Activated CD4-positive, alpha-beta memory T cell treated with anti-CD3 and anti-CD28 coated beads, Interleukin-2, amount 10 ng/mL, durations not matched to agents 7 days and 5 days (primary cell): ENCODE measurements at places on chromosomes 2 and 18.

GRCh38 chr2:159497256-159497655 lies 119.1 kb downstream of the BAZ2B start:
- peaks cover 12% of the 10 kb centered on the region for H3K4me1 ChIP-seq
- no peaks in the 10 kb centered on the region for H3K27me3 ChIP-seq
- no peak overlapping the region for H3K27ac ChIP-seq
- DNase-seq: no peak

DNA sequence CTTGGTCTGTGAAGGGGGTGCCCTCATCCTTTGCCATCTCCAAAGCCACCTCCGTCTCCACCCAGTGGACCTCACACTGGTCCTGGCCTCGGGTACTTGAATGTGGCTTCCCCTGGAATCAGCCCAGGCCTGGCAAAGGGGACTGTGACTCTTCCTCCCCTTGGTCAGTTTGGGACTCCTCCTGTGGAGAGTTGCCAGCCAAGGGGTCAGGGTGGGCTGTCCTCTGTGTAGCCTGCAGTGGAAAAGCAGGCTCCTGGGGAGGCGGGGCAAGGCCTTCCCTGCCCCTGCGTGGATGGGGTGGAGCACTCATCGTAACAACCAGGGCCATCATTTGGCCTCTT lies 59.8 kb downstream of the INHBB start:
- H3K27me3 ChIP-seq: peaks cover 3% of the 10 kb centered on the region
- no peaks in the 10 kb centered on the region for H3K36me3 ChIP-seq
- no peak for DNase-seq

GRCh38 chr2:20439193-20439475 lies 7.7 kb upstream of the RHOB start:
- H3K4me3 ChIP-seq: no peak overlapping the region
- H3K27me3 ChIP-seq: peaks cover 40% of the 10 kb centered on the region
- no peak for DNase-seq
- no peaks in the 10 kb centered on the region for H3K36me3 ChIP-seq
- no peak overlapping the region for H3K27ac ChIP-seq
- peaks cover 3% of the 10 kb centered on the region for H3K4me1 ChIP-seq

GRCh38 chr2:181454686-181455450 lies 2.3 kb upstream of the ITGA4 start:
- H3K36me3 ChIP-seq: peaks cover 22% of the 10 kb centered on the region
- DNase-seq: no peak
- peaks cover 3% of the 10 kb centered on the region for H3K27me3 ChIP-seq
- H3K27ac ChIP-seq: peak overlapping the region; percentile 95
- peaks cover 30% of the 10 kb centered on the region for H3K4me1 ChIP-seq
